ENCODE measurements at places on chromosomes 5 and 9.
A peak's percentile ranks its signal among the peaks of the same experiment; 100 is the strongest.

DNA sequence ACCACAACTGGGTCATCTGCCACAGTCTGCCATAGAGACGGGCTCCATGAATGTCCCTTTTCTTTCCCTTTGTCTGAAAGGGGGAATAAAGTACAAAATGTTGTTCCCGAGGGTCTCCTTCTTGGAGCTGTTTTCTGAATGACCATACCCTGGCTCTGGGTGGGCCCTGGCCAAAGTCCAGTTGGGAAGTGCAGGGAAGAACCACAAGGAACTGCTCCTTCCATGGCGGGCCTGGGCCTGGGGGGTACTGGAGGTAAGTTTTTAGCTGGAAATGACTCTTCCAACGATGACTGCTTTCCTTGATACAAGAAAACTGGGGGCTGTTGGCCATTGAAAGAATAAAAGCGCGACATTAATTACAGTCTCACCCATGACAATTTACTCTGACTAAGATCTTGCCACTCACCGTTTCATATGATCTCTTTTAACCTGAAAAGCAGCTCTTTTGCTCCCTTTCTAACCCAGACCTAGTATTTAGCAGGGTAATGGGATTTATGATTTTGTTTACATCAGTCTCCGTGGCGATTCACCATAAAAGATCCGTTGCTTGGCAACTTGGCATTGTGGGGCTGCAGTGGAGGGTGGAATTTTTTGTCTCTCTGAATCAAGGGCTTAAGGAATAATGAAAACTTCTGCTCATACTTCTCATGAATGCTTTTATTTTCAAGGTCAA lies 89.2 kb upstream of the PTCH1 start:
- DNase-seq: no peak

DNA sequence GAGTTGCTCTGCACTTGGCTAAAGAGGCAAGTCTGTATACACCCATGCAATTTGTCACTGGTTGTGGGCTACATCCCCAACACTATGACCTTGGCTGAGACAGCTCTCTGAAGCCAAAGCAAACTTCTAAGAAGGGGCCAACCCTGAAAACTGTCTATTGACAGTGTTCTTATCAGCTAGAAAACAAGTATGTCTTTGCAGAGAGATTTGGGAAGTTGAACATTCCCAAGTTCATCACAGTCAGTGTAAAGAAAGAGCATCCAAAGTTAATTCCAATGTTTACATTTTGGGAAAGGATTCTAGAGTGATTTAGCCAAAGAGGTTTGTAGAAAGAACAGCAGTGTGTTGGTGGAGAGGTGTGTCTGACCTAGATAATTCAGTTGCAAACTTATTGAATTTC lies 711.1 kb upstream of the CHD1 start:
- no peak for DNase-seq

- DNase-seq: no peak
Measured at GRCh38 chr5:31291323-31291854, 97.9 kb downstream of the CDH6 start.

GRCh38 chr9:93010056-93010455 lies 48.4 kb upstream of the SUSD3 start:
- DNase-seq: no peak

DNA sequence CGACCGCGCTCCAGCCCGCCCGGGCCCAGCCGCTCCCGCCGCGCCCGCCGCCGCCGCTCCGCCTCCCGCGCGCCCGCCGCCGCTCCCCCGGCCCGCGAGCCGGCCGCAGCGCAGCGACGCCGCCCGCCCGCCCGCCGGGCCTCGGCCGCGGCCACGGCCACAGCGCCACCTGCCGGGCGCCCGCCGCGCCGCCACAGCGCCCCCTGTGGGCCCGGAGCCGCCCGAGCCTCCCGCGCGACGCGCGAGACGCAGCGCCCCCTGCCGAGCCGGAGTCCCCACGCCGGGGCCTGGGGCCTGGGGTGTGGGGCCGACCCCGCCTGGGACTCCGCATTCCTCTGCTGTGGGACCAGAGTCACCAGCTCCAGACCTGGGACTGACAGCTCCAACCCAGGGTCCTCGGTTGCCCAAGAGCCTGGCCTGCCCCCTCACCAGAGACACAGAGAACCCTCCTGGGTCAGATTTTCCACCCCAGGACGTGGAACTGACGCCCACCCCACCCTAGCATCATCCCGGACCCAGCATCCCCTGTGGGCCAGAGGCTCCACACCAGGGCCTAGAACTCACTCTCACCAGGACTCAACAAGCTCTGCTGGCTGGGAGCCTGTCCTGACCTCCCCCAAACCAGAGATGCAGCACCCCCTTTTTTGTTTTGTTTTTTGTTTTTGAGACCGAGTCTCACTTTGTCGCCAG lies at the start of gene RAPGEF1:
TSS of gene RAPGEF1 (minus strand) at position 118 of the 690 bp plus-strand sequence. CDS start 246 bp downstream, outside the sequence.
- peak; percentile 79 for DNase-seq

- no peak for DNase-seq
Measured at GRCh38 chr5:149388498-149389190, 9.6 kb upstream of the IL17B start.

DNA sequence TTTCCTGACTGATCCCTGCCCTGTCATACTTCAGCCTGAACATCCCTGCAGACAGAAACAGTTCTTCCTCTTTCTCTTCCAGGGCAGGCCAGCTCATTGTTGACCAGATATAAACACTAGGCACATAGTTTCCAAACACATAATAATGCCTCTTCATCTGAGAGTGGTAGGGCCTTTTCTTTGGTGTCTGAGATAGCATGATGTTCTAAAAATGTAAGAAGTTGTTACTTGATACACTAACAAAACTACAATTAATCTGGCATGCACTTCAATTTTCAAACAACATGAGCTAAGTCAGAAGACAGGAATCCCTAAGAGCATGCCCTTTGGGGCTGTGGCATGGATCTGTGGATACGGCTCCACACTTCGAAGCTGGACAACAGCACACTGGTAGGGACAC lies 246.6 kb downstream of the SPOCK1 start:
- DNase-seq: no peak

- no peak for DNase-seq
Measured at GRCh38 chr5:117131876-117132275, 557.3 kb upstream of the SEMA6A start.

- DNase-seq: no peak
Measured at GRCh38 chr5:165127941-165128340, 1622.5 kb downstream of the MAT2B start.

GRCh38 chr5:5671823-5672222 lies 249.3 kb downstream of the ICE1 start:
- DNase-seq: no peak

- DNase-seq: no peak
Measured at GRCh38 chr5:1096838-1097237, 15.0 kb downstream of the SLC12A7 start.
